Activated T-helper 1 cell treated with anti-CD3 and anti-CD28 coated beads, Interleukin-2, amount 50 U/mL, for 16 hours (primary cell): ENCODE measurements at places on chromosomes 13 and 19.

GRCh38 chr13:50222569-50223332 lies 207.5 kb downstream of the KCNRG start:
- no peak for DNase-seq

- DNase-seq: no peak
Measured at GRCh38 chr13:58025821-58026220, 394.3 kb downstream of the PCDH17 start.

DNA sequence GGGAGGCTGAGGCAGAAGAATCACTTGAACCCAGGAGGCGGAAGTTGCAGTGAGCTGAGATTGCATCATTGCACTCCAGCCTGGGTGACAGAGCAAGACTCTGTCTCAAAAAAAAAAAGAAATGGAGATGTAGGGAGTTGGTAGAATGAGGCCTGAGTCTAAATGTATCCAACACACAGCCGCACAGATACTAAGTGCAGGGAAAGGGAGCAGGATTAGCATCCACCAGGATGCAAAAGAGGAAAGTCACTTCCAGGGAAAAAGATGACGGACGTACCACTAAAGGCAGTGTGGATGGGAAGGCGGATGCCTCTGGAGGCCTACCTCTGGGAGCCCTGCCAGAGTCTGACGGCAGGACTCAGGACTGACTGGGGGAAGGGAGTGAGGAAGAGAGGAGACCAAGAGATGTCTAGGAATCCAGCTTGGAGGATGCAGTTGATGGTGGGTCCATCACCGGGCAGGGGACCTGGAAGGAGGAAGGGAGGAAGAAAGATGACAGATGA lies 6.8 kb downstream of the FAM98C start:
- no peak for DNase-seq

- DNase-seq: no peak
Measured at GRCh38 chr13:100962585-100962984, 288.0 kb upstream of the TMTC4 start.

DNA sequence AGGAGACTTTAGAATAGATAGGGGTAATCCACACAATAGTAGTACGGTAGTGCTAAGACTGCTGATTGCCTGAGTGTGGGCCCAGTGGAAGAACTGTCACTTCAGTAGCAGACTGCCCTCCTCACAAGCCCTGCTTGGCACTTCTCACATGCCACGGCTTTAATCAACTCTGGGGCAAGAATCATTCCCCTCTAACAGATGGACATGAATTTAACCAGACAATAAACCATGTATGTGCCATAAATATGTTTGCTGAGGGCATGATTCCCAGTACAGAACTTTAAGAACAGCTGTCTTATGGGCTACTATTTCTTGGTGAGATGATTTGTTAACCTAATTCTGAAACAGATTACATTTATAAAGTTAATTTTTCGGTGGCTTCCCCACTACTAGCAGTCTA lies 22.0 kb downstream of the DPY19L3 start:
- no peak for DNase-seq

DNA sequence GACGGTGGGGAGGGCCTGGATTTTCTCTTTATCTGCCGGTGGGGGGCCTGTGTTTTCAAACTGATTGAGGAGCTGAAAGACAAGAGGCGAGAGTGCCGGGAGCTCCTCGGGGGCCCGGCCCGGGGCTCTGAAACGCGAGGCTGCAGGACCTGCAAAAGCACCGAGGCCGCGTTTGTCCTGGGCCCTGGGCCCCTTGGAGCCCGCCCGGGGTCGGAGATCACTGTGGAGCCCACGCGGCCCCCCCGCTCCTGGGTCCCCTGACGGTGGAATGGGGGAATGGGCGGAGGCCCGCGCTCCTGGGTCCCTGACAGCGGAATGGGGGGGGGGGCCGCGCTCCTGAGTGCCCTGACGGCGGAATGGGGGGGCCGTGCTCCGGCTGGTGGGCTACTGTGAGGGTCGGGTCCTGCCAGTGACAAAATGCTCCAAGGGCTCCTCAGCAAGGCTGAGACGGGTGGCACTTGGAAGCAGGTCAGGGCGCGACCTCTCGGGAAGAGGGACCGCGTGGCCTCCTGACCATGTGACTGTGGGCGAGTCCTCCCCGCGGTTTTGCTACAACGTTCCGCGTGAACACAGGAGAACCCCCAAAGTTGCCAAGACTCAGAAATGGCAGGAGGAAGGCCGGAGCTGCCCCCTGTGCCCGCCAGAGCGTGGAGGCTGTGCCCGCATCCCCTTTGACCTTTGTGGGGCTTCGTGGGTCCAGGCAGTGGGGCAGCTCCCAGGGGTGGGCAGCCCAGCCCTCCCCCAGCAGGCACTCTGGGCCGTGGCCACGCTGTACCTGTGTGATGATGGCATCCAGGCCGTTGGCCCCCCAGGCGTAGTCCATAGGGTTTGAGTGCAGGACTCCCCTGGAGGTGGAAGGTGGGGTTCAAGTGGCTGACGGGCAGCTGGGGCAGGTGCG lies 9.5 kb downstream of the FGF22 start:
- no peak for DNase-seq

DNA sequence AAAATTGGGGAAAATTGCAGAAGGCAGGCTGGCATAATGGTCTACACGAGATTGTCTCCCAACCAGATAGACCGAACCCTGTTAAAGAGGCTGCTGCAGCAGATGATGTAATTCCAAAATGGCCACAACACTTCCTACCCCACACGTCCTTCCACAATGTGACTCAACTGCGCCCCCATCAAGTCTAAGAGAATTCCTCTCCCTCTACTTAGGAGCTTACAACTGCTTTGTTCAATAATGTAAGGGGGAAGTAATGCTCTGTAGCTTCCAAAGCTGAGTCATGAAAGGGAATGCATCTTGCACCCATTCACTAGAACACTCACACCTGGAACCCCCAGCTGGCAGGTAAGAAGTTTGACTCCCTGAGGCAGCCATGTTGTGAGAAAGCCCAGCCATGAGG lies 117.8 kb upstream of the IRS2 start:
- DNase-seq: no peak

DNA sequence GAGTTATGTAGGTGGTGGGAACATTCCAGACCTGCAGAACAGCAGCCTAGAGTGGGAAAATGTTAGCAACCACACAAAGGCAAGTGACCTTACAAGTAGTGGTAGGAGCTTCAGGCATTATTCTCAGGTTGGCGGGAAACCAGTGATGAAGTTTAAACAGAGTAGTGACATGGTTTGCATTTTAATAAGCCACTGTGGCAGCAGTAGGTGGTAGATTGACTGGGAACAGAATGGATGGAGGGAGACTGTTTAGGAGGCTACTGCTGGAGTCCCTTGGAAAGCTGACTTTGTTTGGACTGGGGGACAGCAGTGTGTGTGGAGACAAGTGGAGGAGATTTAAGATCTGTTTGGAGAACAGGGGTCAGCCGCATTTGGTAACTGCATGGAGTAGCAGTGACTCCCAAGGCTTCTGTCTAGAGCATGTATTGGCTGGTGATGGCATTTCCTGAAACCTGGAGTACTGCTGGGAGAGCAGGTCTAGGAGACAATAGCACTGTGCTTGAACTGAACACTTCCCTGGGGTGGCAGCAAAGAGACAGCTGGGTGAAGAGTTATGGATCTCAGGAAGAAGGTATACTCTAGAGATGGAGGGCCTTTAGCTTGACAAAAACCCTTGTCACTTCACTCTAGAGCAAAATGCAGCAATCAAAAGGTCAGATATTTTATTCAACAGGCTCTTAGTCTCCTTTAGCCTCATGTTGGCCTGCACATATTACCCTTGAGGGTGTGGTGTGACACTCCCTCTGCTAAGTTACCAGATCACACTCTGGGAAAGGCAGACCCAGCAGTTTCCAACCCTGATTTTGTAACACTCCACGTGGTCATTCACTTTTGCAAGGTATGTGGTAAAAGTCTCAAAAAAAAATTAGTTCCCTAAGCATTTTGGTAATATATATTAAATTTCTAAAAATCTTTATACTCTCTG lies 70.3 kb downstream of the DHRS12 start:
- no peak for DNase-seq

DNA sequence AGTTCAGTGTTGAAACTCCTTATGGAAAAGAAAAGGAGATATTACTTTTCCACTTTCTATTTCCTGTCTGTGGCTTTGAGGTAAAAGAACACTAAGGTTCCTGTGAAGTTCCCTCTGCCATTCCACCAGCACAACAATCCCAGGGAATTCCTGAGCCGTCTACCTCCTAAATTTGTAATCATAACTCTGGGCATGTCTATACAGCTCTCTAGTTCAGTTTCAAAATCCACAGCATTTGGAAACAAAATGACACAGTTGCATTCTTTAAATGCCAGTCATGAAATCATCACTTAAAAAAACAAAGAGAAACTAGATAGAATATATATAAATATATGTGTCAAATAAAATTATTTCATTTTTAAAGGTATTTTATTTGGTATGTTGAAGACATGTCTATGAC lies 9.0 kb upstream of the THSD1 start:
- DNase-seq: no peak

GRCh38 chr19:6030214-6030507 lies 52.2 kb upstream of the RANBP3 start:
- no peak for DNase-seq

DNA sequence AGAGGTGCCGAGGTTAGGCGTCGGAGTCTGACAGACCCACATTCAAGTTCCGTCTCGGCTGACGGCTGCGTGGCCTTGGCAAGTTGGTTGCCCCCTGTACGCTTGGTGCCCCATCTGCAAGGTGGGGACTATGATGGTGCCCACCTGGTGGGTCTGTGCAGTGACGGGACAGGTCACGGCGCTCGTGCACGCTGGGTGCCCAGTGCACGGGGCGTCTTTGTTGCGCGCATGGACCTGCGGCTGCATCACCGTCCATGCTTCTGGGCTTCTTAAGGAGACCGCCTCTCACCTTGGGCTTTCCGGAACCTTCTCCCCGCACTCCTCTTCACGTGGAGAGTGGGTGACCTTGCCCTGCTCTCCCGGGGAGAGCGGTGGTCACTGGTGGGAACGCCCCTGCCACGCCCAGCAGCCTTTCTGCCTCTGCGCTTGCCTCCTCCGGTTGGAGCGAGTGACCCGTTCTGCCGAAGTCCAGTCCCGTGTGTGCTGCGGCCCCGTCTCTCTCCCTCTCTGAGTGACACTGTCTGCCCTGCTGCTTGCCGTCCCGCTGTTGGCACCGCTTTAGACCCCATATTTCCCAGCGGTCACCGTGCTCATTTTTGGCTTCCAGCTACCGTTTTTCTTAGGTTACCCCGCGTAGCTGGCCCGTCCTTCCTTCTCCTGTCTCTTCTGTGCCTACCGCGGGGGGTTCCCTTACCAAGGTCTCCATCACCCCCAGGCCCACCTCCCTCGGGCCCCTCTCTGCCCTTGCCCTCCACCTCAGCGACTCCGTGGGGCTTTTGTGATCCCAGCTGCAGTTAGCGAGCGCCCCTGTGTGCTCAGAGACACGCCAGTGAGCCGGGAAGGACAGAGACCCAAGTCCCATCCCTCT lies 6.4 kb downstream of the ATP11A start:
- no peak for DNase-seq

DNA sequence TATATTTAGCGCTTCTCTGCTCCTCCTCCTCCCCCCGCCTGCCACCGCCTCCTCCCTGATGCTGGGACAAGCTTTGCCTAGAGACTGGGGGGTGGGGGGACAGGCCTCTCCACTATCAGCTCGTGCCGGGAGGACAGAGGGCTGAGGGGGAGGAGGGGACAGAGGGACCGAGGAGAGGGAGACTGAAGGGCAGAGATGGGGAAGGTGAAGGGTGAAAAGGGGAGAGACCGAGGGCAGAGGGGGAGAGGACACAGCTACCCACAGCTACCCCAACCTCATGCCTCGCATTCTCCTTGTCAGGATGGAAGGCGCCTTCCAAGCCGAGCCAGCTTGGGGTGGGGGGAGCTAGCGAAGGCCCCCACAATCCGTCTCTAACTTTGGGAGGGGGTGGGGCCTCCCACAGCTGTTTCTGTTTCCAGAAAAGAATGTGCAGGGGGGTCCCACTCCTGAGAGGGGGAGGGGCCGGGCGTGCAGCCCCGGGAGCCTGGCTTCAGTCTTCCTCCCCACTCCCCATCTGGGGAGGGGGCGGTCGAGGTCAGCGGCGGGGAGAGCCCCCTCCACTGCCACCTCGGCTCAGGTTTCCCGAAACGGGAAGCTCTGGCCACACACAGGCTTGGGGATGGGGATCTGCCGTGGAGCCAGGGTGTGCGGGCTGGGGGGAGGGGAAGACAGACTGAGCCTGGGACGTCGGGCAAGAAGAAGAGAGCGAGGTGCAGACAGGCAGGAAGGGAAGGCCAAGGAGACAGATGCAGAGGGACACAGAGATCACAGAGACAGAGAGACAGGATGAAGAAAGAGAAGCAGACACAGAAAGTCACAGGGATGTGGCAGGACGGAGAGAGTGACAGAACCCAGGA lies 1.6 kb downstream of the DACT3 start:
- DNase-seq: no peak
